ENCODE measurements at places on chromosomes 1 and 21.

- no peak for DNase-seq
Observed at GRCh38 chr1:63487336-63488065, 35.5 kb downstream of the ITGB3BP start.

- DNase-seq: no peak
Observed at GRCh38 chr1:159895286-159895685, 4.7 kb downstream of the CFAP45 start.

DNA sequence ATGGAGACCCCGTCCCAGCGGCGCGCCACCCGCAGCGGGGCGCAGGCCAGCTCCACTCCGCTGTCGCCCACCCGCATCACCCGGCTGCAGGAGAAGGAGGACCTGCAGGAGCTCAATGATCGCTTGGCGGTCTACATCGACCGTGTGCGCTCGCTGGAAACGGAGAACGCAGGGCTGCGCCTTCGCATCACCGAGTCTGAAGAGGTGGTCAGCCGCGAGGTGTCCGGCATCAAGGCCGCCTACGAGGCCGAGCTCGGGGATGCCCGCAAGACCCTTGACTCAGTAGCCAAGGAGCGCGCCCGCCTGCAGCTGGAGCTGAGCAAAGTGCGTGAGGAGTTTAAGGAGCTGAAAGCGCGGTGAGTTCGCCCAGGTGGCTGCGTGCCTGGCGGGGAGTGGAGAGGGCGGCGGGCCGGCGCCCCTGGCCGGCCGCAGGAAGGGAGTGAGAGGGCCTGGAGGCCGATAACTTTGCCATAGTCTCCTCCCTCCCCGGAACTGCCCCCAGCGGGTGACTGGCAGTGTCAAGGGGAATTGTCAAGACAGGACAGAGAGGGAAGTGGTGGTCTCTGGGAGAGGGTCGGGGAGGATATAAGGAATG is 505 bp downstream of the LMNA start:
- no peak for DNase-seq

DNA sequence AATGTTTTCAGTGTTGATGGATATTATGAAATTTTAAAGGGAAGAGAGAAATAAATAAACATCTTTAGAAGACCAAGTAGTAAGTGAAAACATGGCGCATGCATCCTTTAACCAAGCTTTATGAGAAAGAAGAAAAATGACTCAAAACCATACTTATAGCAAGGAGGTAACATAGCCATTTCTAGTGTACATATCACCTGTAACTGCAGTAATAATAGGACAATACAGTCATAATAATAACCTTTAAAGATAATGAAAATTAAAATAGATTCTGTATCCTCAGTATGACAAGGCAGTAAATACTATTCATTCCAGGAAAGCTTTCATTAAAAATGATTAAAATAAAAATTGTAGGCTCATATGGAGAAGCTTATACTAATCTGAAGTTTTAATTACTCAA is 141.2 kb downstream of the COL24A1 start:
- no peak for DNase-seq
